ENCODE measurements at places on chromosomes 6 and 20.

- peak; percentile 43 for DNase-seq
Observed at GRCh38 chr6:132247381-132248159, 153.7 kb downstream of the MOXD1 start.

GRCh38 chr6:102619585-102619984 lies 1226.1 kb downstream of the GRIK2 start:
- peak; percentile 17 for DNase-seq

DNA sequence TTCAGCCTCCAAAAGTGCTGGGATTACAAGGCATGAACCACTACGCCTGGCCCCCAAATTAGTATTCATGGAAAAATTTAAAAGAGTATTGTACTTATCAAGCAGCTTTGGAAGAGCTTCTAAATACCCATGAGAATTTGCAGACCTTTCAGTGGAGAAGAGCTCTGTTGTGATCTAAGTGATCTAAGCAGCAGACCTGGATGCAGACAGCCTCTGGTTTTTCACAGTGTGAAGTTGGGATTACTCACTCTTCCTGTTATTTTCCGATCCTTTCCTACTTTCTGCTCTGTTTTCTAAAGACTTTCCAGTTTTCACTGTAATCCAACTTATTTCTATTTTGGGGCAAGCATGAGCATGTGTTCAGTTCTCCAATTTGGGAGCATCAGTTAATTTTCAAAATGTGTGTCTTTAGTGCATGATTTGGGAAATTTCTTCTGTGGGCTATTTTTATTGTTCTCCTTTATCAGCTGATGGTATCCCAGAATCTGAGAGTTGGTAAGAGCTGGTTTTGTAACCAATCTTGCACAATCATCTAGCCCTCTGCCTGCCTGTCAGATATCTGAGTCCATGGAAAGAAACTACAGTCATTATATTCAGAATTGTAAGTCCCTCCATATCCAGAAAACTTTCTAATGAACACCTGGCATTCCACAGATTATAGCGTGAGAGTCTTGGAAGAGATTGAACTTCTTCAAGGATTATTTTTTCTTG lies 207.7 kb upstream of the DTNBP1 start:
- peak; percentile 59 for DNase-seq

DNA sequence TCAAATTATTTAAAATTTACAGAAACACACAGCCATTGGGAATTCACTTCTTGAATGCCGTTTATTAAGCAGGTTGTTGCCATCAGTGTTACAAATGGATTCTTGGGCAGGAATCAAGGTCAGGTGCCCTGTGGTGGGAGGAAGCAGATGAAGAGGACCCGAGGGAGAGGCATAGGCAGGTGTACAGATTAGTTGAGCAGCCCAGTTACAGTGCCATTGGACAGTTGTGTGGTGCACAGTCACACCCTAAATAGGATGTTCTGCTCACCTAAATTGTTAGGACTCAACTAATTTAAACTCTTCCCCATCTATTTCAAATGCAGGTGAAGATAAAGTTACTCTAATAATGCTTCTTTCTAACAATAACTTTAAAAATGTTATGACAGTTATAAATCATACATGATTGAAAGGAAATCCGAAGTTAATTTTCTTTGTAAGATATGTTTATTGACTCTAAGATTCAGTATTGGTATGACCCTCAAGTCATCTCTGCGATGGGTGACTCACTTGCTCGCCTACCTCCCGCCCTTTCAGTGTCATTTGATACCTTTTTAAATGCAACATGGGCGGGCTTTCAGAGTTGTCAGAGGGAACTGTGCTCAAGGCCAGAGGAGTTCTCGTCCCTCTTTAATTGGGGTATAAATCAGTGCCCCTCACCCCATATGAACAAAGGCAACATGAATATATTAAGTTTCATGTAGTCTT lies 35.1 kb downstream of the DSE start:
- peak; percentile 29 for DNase-seq

GRCh38 chr20:37837924-37838323 lies 65.0 kb upstream of the VSTM2L start:
- no peak for DNase-seq

DNA sequence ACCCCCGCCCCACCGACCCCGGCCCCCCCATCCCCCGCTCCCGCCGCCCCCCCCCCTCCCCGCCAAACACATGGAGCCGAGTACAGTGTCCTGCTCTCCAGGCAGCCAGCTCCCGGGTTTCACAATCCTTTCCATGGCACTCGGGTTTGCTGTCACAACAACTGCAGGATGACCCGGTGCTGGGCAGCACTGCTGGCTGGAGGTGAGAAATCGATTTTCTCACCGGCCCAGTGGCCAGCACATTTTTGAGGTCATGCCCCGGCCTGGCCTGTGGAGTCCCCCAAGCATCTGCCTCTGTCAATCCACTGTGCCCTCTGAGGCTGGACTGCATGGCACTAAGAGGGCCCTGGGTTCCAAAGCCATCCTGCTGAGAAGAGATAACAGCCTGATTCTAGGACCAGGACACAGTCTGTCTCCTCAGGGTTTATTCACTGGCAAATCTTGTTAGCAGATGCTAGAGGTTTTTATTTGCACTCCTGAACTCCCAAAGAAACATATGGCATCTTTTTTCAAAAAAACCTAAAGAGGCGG lies 129.5 kb downstream of the NFATC2 start:
- DNase-seq: peak; percentile 25

DNA sequence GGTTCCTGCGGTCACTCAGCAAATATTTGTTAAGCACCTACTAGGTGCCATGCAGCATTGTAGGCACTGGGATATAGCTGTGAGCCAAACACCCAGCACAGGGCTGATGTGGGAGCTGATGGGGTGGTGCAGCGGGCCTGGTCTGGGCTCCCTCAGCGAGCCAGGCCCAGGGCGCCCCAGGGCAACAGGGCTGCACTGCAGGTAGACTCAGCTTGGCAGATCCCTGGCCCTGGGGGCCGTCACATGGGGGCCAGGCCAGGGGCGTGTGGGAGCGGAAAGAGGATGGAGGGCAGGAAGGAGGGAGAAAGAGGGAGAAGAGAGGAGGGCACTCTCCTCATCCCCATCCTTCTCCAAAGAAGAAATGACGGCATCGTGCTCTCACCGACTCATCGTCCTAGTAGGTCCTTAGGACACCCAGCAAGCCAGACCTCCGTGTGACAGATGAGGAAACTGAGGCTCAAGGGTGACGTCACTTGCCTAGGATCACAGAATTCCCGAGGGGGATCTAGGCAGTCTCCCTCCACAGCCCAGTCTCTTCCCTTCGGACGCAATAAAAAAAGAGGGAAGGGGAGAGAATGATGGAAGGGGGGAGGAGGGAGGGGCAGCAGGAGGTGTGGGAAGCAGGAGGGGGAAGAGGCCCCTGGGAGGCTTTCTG lies 53.3 kb downstream of the RBM38 start:
- DNase-seq: no peak

- no peak for DNase-seq
Observed at GRCh38 chr6:20332441-20333006, 69.2 kb upstream of the E2F3 start.

GRCh38 chr6:24704468-24704867 lies 14.5 kb downstream of the C6orf62 start:
- no peak for DNase-seq

DNA sequence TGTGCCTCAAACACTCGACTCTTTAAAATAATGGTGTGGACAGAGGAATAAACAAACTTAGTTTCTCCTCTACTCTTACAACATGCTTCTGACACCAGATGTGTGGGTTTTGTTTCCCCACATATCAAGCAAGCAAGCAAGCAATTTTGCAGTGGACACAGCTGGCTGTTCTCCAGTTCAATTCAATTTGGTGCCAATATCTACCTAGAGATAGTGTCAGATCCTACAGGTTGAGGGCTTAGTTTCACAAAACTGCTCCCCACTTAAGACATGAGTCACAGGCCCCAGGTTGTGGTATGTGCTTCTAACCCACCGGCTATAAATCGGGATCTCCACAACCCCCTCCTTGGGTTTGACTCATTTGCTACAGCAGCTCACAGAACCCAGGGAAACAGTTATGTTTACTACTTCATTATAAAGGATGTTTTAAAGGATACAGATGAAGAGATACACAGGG lies 131.4 kb upstream of the TRAF3IP2 start:
- DNase-seq: peak; percentile 35

GRCh38 chr20:32839982-32840285 lies 18.8 kb upstream of the EFCAB8 start:
- no peak for DNase-seq

- no peak for DNase-seq
Observed at GRCh38 chr20:37649676-37650370, 44.0 kb upstream of the CTNNBL1 start.

DNA sequence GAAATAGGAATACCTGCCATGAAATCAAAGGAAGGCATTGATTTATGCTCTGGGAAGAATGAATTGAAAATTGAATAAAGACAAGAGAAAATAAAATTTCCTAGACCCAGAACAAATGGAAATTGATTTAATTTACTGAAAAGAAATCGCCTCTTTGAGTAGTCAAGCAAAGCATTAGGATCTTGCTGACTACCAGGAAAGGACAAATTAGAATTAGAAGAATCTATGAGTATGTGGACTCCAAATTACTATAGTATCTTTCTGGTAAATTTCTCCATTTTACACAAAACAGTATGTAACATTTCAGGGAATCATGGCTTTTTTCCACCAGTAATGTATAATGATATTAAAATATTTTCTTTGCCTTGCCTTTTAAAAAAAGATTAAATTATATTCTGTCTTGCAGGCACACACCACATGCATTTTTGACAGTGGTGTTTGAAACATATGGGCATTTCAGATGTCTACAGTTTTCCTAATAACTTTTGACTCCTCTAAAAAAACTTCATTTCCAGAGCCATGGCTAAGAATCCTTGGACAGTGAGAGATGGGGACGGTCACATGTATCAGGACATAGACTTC lies 768.7 kb upstream of the NRSN1 start:
- no peak for DNase-seq

DNA sequence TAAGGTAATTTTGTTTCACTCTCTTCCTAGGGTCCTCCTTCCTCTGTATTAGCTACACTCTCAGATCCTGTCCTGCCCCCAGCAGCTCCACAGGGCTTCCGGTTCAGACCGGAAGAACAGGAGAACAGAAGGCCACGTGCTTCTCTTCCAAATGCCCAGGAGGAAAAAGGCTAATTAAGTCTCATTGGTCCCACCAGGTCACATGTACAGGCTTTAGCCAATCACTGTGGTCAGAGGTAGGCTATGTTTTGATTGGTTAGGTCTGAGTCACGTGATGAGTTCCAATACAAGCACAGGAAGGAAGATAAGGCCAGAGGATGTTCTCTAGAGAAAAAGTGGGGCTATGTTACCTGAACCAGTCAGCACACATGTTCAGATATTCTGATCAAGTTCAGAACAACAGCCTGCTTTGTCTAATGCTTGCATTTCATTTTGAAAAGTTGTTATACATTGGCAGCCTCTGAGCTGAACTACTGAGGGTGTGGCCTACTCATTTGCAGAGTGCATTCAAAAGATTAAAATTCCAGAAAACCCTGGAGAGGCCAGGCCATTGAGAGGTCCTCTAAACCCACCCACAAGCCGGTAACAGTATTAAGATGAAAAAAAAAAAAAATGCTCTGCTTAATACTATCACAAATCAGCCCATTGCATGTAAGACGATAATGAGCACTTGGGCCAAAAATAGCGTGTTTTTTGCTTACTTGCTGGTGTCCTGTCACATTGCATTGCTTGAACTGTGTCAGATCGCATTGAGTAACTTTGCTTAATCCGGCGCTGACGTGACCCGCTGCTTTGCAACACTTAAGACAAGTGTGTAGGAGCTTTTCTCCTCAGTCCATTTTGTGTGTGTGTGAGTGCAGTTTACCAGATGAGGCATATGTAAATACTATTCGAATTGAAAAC lies 170.3 kb downstream of the TSHZ2 start:
- no peak for DNase-seq

- no peak for DNase-seq
Observed at GRCh38 chr20:3051385-3052019, 5.7 kb downstream of the MRPS26 start.

GRCh38 chr20:11329271-11329670 lies 588.4 kb upstream of the BTBD3 start:
- no peak for DNase-seq

- DNase-seq: peak; percentile 81
Observed at GRCh38 chr20:33663161-33664084, 1.3 kb downstream of the C20orf144 start.

- peak; percentile 44 for DNase-seq
Observed at GRCh38 chr6:141117874-141118273, 1014.9 kb upstream of the GJE1 start.

GRCh38 chr20:8994045-8994444 lies 74.8 kb upstream of the PLCB4 start:
- DNase-seq: no peak

- peak; percentile 15 for DNase-seq
Observed at GRCh38 chr20:36607586-36608387, 2.2 kb downstream of the RAB5IF start.

DNA sequence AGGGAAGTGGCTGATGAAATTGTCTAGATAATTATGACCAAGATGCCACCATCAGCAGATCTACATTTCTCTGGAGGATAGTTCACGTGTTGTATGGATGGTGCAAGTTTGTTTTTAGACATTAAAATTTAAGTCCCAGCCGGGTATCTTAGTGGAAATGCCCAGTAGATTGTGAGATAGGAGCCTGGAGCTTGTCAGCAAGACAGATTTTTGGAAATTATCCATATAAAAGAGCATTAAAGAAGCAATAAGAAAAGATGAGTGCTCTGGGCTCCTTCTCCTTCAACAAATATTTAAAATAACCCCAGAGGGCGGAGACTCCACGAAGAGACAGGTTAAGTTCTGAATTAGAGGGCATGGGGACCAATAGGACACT lies 47.6 kb upstream of the SMLR1 start:
- DNase-seq: no peak

DNA sequence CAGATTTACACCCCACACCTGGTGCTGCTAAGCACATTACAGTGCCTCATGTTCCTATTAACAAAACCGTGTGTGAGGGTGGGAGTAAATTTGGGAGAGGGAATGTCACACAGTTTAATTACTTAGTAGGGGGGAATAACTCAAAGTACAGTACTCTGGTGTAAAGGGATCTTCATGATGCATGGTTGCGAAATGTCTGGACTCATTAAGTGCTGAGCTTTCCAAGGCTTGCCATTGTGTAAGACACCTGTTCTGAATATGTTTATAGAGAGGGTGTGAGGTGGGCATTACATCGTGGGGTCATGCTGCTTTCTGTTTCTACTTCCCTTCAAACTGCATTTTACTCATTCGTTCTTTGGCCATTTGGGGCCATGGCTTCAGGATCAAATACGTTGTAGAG lies 181.2 kb downstream of the ADGRG6 start:
- DNase-seq: peak; percentile 21

- peak; percentile 82 for DNase-seq
Observed at GRCh38 chr20:41232973-41233926, 84.3 kb downstream of the ZHX3 start.

- no peak for DNase-seq
Observed at GRCh38 chr20:39518654-39519053, 556.5 kb downstream of the DHX35 start.

DNA sequence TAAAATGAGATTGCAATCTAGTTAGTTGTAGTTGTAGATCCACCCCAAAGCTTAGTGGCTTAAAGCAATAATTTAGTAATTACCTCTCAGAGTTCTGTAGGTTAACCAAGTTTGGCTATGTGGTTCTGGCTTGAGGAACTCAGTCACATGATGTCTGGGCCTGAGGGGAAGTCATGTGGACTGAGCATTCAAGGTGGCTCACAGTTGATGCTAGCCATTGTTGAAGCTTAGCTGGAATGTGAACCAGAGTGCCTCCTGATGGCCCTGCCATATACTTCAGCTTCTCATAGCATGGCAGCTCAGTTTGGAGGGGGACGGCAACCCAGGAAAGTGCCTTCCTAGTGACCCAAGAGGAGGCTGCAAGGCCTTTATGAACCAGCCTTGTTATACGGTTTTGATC lies 263.2 kb upstream of the RNF217 start:
- DNase-seq: no peak
